ENCODE measurements at places on chromosomes 11 and 22.

DNA sequence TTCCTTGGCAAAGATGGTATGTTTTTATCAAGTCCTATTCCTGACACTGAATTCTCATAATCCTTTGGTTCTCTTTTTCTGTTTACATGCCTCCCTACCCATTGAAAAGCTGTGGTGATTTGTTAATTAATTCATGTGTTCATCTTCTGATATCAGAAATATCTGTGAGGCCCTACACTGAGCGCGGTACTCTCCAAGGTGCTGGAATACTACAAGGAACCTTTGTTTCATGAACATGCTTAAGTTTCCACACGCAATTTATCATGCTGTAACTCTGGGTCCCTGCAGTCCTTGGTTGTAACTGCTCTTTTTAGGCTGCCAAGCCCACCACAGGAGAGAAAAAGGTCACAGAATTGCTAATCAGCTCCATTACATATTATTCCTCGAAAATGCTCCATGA is 331.8 kb downstream of the FAT3 start:
- DNase-seq, result peak; percentile 55
- H3K36me3 ChIP-seq, result no peaks in the 10 kb centered on the region
- H3K4me1 ChIP-seq, result peaks cover 14% of the 10 kb centered on the region
- no peak overlapping the region for H3K27ac ChIP-seq
- no peak overlapping the region for H3K4me3 ChIP-seq
- H3K27me3 ChIP-seq, result no peaks in the 10 kb centered on the region

DNA sequence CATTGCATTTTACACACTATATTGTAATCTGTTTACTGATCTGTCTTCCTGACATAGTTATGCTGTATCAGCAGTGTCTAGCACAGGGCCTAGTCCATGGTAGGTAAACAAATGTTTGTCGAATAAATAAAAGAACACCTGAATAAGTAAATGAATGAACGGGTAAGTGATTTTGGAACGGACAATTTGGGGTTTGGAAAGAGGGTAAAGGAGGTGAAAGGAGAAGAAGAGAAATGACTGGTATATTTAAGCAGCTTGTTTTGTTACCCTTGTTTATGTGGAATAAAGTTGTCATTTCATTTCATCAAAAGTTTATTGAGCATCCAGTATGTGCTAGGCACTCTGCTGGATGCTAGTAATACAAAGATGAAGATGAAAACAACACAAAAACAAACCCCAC is at the start of gene HEPN1:
Gene HEPN1, plus strand, starts transcription at position 301 of the 400 bp plus-strand sequence.
- no peaks in the 10 kb centered on the region for H3K4me1 ChIP-seq
- no peak for DNase-seq
- H3K4me3 ChIP-seq, result no peak within 1 kb of the TSS
- peaks cover 66% of the 10 kb centered on the region for H3K27me3 ChIP-seq

DNA sequence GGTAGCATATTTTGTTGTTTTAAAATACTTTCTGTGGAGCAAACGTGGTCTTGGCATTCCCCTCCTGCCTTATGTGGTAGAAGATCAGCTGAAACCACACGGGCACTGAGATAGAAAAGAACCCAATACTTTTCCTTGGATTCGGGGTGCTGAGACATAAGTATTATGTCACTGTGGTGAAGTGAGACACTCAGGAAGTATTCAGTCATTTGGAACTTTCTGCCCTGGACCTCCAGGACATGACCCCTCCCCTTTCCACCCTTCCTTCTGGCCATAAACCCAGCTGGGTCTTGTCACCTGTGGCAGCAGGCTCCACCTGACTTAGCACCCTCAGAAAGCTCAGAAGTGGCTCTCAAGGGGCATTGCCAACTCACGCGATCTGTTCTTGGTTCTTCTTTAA is 123.4 kb downstream of the SWAP70 start:
- no peak for DNase-seq
- H3K4me1 ChIP-seq, result 0 out of 2 replicates have a peak, but pooled peaks cover 3% of the 10 kb centered on the region
- H3K4me3 ChIP-seq, result no peak overlapping the region
- peaks cover 12% of the 10 kb centered on the region for H3K36me3 ChIP-seq
- no peaks in the 10 kb centered on the region for H3K27me3 ChIP-seq
- no peak overlapping the region for H3K27ac ChIP-seq

DNA sequence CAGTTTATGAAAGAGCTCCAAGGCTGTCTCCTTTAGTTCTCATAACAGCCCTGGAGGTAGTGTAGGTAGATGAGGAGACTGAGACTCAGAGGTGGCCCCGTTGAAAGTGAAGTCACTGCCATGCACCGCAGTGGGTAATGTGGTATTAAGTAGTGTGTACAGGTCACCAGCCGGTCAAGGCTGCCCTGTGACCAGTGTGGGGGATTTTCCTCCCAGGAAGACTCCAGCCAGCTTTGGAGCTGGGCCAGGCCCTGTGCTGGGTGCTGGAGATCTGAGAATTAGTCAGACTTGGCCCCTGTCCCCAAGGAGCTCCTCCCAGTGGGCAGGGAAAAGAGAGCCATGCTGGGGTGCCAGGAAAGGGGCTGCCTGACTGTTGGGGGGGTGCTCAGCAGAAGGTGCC is 5.3 kb downstream of the OMP start:
- no peak overlapping the region for H3K4me3 ChIP-seq
- no peak overlapping the region for H3K27ac ChIP-seq
- H3K36me3 ChIP-seq, result no peaks in the 10 kb centered on the region
- no peak for DNase-seq
- H3K4me1 ChIP-seq, result no peaks in the 10 kb centered on the region
- H3K27me3 ChIP-seq, result no peaks in the 10 kb centered on the region

DNA sequence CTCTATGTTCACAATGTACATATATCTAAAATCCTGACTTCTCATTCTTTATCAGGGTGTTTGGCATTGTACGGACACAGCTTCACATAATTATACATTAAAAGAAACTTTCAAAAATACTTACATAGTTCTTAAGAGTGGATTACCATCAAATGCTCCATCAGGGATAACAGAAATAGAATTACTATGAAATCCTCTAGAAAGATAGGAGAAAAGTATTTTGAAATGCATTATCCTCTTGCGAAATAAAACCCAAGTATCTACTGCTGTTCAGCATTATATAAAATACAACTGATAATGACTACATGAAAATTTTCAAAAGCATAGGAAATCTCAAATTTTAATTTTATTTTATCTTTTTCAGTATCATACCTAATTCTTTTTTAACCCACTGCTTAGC is 17.8 kb upstream of the CCDC34 start:
- H3K27me3 ChIP-seq, result no peaks in the 10 kb centered on the region
- DNase-seq, result no peak
- H3K4me1 ChIP-seq, result peaks cover 6% of the 10 kb centered on the region
- no peak overlapping the region for H3K27ac ChIP-seq

GRCh38 chr22:48900626-48901025 is 927.0 kb downstream of the BRD1 start:
- H3K27ac ChIP-seq, result no peak overlapping the region
- no peaks in the 10 kb centered on the region for H3K27me3 ChIP-seq
- no peaks in the 10 kb centered on the region for H3K36me3 ChIP-seq
- DNase-seq, result no peak

DNA sequence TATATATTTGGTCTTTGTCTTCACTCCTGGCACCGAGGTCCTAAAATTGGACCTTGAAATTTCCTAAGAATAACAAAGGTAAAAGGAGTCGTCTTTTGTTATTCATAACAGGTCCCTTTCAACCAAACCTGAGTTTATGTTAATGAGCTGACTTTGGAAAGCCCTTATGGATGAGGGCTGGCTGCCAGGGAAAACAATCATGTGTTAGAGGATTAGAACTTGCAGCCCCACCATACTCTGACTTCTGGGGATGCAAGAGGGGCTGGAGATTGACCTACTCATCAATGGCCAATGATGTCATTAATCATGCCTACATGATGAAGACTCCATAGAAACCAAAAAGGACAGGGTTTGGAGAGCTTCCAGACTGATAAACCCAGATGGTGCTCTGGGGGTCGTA is 118.9 kb downstream of the MRTFA start:
- H3K4me1 ChIP-seq, result peaks cover 17% of the 10 kb centered on the region
- H3K36me3 ChIP-seq, result no peaks in the 10 kb centered on the region
- peak overlapping the region; percentile 23 for H3K27ac ChIP-seq
- H3K4me3 ChIP-seq, result 0 out of 2 replicates have a peak overlapping the region, but pooled peaks have one; percentile 24
- no peaks in the 10 kb centered on the region for H3K27me3 ChIP-seq
- DNase-seq, result peak; percentile 41

- H3K4me3 ChIP-seq, result no peak overlapping the region
- no peaks in the 10 kb centered on the region for H3K36me3 ChIP-seq
- peak; percentile 9 for DNase-seq
- no peaks in the 10 kb centered on the region for H3K27me3 ChIP-seq
- 0 out of 2 replicates have a peak, but pooled peaks cover 4% of the 10 kb centered on the region for H3K4me1 ChIP-seq
Measured at GRCh38 chr11:12042215-12042676, 33.8 kb upstream of the DKK3 start.

DNA sequence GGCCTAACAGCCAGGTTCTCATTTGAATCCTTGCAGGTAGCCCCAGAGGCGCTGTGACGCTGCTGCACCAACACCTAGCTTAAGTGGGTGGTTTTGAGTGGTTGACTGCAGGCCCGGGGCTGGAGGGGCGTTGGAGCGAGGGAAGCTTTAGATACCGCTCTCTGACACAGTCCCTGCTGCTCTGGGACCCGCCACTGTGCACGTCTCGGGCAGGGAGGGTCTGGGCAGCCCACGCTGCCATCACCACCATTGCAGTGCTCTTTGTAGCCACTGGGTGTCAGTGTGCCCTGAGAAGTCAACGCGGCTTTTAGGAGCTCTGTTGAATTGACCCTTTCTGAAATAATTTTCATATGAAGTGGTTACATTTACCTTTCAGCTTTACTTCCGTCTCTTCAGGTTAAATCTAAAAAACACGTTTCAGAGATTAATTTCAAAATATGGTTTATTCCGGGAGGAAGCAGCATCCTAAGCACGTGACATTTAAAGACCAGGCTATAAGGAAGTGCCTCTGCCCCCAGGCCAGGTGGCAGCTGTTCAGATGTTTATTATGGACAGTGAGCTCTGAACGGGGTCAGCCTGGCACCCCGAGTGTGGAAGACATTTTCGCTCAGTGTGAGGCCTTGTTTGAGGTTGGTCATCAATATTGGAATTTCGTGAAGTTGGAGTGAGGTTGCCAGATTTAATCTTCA is 30.9 kb upstream of the PARVB start:
- peaks cover 8% of the 10 kb centered on the region for H3K36me3 ChIP-seq
- H3K4me1 ChIP-seq, result no peaks in the 10 kb centered on the region
- peak; percentile 85 for DNase-seq
- no peak overlapping the region for H3K27ac ChIP-seq
- H3K27me3 ChIP-seq, result no peaks in the 10 kb centered on the region
- no peak overlapping the region for H3K4me3 ChIP-seq

DNA sequence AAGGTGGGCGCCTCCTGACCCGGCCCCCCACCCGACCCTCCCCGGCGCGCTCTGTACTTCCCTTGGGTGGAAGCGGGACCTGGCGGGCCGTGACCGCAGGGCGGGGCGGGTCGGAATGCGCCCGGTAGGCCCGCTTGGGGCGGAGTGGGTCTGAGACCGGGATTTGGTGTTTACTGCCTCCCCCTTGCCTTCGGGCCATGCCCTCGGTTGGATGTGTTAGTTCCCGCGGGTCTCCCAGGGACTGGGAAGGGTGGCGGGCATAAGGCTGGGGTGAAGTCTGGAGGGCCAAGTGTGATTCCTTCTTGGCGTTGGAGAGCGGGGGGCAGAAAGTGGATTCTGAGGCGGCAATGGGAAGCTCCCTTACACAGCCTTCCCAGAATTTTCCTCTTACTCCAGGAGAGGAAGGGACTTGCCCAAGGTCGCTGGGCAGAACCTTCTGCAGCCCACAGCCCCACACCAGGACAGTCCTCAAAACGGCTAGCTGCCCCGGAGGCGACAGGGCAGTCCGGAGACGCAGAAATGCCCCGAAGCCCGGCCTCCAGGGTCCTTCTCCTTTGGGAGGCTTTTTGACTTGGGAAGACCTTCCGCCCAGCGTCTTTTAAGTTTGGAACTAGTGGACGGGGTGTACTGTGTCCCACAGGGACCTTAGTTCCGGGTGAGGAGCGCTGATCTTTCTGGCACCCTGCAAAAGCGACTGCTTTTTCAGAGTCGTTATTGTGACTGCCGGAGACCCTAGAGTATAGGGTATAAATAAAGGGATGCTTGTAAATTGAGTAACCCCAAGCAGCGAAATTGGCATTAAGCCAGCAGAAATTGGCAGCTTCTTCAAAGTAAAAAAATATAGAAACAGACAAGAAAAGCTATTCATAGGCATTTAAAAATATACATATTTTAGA is 647 bp downstream of the SWAP70 start:
- peak; percentile 74 for DNase-seq
- peaks cover 8% of the 10 kb centered on the region for H3K4me1 ChIP-seq
- peak overlapping the region; percentile 98 for H3K4me3 ChIP-seq
- H3K27ac ChIP-seq, result peak overlapping the region; percentile 79
- H3K36me3 ChIP-seq, result no peaks in the 10 kb centered on the region

DNA sequence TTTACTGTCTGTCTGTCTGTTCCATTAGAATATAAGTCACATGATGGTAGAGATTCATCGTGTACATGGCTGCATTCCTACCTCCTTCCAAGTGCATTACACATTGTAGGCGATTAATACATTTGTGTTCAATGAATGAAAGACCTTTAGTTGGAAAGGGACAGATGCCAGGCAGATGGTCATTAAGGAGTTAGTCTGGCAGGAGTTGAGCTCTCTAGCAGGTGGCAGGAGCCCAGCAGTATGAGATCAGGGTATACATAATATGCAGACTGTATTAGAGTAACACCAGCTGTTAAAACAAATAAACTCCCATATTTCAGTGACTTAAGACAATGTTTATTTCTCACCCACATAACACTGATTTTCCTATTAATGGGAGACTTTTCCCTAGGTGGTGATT is 147.7 kb upstream of the LARGE1 start:
- no peak overlapping the region for H3K4me3 ChIP-seq
- H3K27me3 ChIP-seq, result no peaks in the 10 kb centered on the region
- no peaks in the 10 kb centered on the region for H3K4me1 ChIP-seq
- DNase-seq, result no peak

DNA sequence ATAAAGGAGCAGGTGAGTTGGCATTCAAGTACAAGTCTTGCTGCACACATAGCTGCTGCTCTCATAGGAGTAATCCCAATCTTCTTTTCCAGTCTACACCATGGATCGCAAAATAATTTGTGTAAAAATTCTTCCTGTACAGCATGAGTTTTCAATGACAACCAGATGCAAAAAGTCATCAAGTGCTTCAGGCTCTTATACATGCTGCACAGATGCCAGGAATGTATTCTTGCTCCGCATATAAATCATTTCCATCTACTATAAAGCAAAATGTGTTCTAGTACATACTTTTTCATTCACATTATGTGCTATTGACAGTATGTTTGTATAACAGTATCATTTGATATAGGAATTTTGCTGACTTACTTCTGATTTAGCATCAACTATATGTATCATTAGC is 35.4 kb downstream of the NXPE2 start:
- H3K4me1 ChIP-seq, result no peaks in the 10 kb centered on the region
- H3K27me3 ChIP-seq, result no peaks in the 10 kb centered on the region
- H3K4me3 ChIP-seq, result no peak overlapping the region
- DNase-seq, result no peak

All from GM23338 (cell line).